ENCODE measurements at places on chromosomes 3 and 15.
A peak's percentile ranks its signal among the peaks of the same experiment; 100 is the strongest.

GRCh38 chr3:160725338-160725737, 30.7 kb upstream of the PPM1L start:
- no peak for DNase-seq

GRCh38 chr15:85771781-85772445, 22.8 kb downstream of the KLHL25 start:
- DNase-seq, result no peak

GRCh38 chr3:176078906-176079305, 1118.4 kb downstream of the TBL1XR1 start:
- DNase-seq, result no peak

- no peak for DNase-seq
Observed at GRCh38 chr3:58135712-58136543, 74.8 kb downstream of the DNASE1L3 start.

- no peak for DNase-seq
Observed at GRCh38 chr3:50166620-50167019, 11.5 kb downstream of the SEMA3F start.

- no peak for DNase-seq
Observed at GRCh38 chr3:102712896-102713295, 278.1 kb downstream of the ZPLD1 start.

DNA sequence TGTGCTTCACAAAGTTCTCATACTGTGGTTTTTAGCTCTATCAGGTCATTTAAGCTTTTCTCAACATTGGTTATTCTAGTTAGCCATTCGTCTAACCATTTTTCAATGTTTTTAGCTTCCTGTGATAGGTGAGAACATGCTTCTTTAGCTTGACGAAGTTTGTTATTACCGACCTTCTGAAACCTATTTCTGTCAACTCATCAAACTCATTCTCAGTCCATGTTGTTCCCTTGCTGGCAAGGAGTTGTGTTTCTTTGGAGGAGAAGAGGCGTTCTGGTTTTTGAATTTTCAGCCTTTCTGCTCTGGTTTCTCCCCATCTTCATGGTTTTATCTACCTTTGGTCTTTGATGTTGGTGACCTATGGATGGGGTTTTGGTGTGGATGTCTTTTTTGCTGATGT, 120.9 kb downstream of the NFKBIZ start:
- DNase-seq, result no peak

DNA sequence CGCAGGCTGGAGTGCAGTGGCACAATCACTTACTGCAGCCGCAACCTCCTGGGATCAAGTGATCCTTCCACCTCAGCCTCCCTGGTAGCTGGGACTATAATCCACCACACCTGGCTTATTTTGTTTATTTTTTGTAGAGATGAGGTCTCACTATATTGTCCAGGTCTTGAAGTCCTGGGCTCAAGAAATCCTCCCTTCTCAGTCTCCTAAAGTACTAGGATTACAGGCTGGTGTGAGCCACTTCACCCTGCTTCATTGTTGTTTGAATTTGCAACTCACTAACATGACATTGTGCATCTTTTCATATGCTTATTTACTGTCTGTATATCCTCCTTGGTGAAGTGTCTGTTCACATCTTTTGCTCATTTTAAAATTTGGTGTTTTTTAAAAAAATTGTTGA, 10.1 kb downstream of the PARP15 start:
- no peak for DNase-seq

- no peak for DNase-seq
Observed at GRCh38 chr3:196749125-196749524, 9.5 kb downstream of the PAK2 start.

- DNase-seq, result no peak
Observed at GRCh38 chr3:141380987-141381386, 12.7 kb downstream of the ZBTB38 start.

DNA sequence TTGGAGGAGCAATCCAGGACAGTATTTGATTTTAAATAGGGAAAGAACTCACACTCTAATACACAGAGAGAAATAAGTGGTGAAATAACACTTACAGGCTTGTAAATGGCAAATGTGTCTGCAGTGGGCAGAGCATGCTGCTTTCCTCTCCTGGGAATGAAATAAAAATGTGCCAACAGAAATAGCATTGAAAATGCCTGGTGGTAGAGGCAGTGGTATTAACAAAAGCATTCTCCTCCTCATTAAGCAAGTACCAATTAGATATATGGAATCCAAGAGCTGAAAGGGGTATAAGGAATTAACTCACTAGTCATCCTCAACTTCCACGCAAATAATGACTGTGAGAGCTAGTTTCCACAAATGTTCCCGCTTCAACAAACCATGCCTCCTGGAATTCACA, 364.1 kb upstream of the KCNMB2 start:
- no peak for DNase-seq

- DNase-seq, result no peak
Observed at GRCh38 chr3:40827942-40828688, 303.4 kb downstream of the ZNF621 start.

GRCh38 chr3:177449360-177450006, 252.2 kb upstream of the TBL1XR1 start:
- peak; percentile 69 for DNase-seq

- DNase-seq, result no peak
Observed at GRCh38 chr3:50201573-50202315, 3.3 kb upstream of the SLC38A3 start.

- DNase-seq, result peak; percentile 24
Observed at GRCh38 chr15:76345583-76345879, 9.0 kb downstream of the ISL2 start.

DNA sequence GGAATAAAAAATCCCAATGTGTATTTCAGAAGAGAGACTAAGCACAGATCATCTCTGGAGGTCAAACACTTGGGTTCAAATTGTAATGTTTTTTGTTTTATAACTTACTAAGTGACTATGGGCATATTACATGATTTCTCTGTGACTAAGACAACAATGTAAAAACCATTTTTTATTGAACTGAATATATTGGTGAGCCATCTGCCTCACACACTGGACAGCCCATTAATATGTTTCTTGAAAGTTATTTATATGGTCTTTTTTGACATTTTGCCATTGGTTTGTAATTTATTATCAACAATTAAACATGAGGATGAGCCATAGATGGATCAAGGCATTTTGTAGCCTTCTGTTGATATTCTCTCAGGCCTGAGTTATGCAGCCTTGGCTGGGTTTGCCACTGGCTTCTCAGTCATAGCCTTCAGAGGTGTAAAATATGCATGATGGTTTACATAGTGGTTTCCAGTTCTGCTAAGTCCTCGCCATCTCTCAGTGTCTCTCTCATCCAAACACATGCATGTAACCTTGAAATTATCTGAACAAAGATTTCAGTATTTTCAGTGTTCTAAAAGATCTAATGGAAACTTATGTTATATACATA, 997.2 kb downstream of the DIPK2A start:
- no peak for DNase-seq

DNA sequence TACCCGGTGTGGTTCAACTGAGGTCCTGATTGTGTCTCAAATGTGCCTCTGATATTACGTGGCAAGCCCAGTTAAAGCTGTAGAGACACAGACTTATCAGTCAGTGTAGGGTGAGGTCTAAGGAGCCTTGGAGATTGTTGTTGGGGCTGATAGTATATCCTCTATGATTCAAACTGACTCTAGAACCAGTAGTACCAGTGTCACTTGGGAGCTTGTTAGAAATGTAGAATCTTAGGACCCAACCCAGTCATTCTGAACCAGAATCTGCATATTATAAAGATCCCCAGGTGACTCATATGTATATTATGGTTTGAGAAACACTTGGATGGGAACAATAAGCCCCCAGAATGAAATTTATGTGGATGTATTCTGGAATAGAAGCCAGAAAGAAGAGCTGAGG, 83.5 kb downstream of the PIK3R4 start:
- no peak for DNase-seq

GRCh38 chr3:69684309-69684961, 54.8 kb upstream of the MITF start:
- DNase-seq, result no peak

GRCh38 chr3:65412588-65412987, 626.1 kb downstream of the MAGI1 start:
- DNase-seq, result no peak

GRCh38 chr3:75982151-75982550, 196.8 kb upstream of the ZNF717 start:
- DNase-seq, result no peak

GRCh38 chr15:52139599-52140462, 27.3 kb upstream of the BCL2L10 start:
- DNase-seq, result peak; percentile 82

GRCh38 chr15:83516935-83517334, 69.8 kb downstream of the SH3GL3 start:
- DNase-seq, result no peak

- no peak for DNase-seq
Observed at GRCh38 chr3:61333192-61333961, 82.1 kb upstream of the FHIT start.

DNA sequence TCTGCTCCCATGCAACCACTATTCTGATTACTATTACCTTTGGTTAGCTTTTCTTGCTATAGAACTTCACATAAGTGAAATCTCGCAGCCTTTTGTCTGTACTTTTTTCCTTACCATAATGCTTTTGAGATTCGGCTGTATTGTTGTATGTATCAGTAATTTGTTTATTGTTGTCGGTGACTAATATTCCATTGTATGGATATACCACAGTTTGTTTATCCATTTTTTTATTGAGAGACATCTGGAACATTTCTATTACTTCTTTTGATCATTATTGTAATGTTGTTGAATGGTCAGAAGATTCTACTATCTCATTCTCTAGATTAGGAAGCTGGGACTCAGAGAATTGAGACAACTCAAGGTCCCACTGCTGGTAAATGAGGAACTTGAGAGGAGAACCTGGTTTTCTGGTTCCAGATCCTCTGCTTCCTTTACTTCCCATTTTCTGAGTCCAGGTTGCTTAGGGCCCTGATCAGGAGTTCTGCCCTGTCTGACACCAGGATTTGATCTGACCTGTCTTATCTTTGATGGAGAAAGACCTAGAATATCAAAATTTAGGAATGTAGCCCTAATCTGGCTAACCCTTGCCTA, 18.2 kb upstream of the SPTSSB start:
- DNase-seq, result no peak

DNA sequence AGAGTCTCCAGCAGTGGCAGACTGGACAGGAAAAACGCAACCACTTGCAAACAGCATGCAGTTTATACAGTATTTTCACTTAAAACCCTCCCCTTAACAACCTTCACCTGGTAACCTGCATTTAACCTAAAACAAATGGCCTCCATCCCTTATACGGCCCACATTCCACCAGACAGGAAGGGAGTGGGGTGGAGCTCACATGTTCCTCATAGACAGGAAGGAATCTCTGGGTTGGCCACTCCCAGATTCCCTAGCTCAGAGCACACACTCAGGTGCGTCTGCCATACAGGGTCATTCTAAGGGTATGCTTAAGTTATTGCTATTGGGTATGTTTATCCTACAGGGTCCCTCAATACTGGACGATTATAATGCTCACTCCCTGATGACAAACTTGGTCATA, 16.8 kb upstream of the ABHD2 start:
- no peak for DNase-seq

- DNase-seq, result peak; percentile 42
Observed at GRCh38 chr15:56821721-56822425, 88.6 kb upstream of the ZNF280D start.

- DNase-seq, result no peak
Observed at GRCh38 chr3:60755094-60755493, 496.2 kb downstream of the FHIT start.

- DNase-seq, result no peak
Observed at GRCh38 chr3:101179637-101180036, 140.7 kb downstream of the IMPG2 start.

GRCh38 chr3:63976161-63976871, 47.0 kb downstream of the PSMD6 start:
- no peak for DNase-seq

GRCh38 chr15:42175671-42176070, 19.2 kb upstream of the PLA2G4F start:
- DNase-seq, result no peak

DNA sequence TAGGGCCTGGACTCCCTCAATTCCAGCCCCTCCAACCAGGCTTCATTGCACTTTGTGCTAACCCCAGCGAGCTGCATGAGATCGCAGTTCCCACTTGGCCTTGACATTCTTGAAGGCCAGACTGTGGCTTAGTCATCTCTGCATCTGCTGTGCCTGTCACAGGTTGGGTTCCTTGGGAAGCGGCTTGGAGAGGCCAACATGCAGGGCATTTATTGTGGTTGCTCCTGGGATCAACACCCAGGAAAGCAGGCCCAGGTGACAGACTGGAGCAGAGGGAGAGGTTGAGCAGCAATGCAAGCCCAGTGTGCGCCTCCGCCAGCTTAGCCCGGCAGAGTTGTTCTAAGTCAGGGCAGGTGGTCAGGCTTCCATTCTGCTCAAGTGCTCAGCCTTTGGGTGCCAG, 10.5 kb downstream of the ABCF3 start:
- no peak for DNase-seq

GRCh38 chr3:149494022-149494758, 19.7 kb downstream of the TM4SF4 start:
- peak; percentile 44 for DNase-seq

DNA sequence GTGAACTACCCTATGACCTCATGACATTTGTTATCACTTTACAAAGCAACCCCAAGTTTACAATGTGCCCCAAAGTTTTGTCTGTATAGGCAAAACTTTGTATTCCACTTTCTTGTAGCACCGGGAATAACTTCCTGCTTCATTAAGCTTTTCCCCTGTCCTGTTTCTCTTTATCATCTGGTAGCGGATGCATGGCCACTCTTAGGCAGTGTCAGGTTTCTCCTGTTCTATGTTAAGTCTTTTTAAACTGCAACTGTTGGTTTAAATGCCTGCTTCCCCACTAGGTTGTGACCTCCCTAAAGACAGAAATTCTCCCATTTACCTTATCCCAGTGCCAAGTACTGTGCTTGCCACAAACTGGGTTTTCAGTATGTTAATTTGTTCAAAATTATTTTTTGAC, 433.6 kb upstream of the DPH6 start:
- no peak for DNase-seq

DNA sequence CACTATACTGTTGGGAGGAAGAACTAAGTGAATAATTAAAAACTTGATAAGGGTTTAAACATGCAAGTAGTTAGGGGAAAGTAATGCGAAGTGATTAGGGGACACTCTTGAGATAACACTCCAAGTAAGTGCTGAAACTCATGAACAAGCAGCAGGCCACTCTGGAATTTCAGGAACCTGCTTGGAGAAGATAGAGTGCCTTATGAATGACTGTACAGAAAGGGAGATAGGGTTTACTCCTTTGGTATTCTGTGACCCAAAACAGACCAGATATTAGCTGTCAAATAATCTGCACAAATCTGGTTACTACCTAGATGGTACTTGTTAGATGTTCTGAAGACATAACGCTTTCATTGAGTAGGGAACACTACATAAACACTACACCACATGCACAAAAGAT, 85.6 kb downstream of the FRMD4B start:
- no peak for DNase-seq

DNA sequence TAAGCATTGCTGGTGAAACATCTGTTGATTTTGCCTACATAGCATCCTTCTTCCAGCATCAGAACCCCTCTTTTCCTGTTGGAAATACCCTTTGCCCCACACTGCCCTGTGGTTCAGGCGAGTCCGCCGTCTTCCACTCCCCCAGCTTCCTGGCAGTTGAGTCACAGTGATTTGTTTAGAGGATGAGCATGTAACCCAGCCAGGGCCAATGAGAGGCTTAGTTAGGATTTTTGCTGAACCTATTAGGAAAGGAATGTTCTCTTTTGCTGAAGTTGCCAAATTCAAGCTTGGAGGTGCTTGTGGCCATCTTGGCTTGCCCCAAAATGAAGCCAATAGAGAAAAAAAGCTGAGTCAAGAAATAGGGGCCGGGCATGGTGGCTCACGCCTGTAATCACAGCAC, 19.0 kb upstream of the MEX3B start:
- no peak for DNase-seq

GRCh38 chr3:132017137-132017536, 17.7 kb downstream of the CPNE4 start:
- DNase-seq, result no peak

GRCh38 chr3:14853271-14853951, 34.6 kb downstream of the FGD5 start:
- DNase-seq, result no peak
